ENCODE measurements at places on chromosomes 13 and 19.

DNA sequence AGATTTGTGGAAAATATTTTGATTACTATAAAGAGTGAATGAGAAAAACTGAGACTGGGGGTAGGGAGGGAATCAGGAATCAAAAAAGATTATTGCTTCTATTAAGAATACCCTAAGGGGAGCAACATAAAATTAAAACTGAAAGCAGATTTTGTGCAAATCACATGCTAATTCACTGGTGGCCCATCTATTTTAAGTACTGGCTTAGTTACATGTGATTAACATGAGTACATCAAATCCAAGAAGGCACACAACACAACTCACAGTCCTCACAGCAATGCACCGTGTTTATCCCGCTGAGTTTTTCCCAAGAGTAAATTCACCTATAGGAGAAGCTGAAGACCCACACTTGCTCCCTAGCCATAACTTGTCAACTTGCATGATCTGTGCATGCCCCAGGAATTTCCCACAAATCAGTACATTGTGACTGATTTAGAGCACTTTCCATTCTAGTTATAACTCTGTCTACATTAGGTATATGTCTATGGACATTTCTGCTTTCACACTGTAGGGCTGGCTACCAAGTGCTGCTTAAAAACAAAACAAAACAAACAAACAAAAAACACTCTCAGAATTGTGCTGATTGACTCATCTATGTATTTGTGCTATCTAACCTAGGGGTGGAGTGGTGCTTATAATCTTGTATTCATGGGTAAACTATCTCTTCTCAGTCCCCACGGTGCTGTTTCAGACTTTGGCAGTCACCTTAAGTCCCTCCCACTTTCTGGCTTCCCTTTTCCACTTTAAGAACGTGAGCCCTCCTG lies 24.3 kb downstream of the AMER2 start:
- no peak for DNase-seq

- no peak for DNase-seq
These were observed 41.6 kb downstream of the PAN3 start for GRCh38 chr13:28179974-28180373.

DNA sequence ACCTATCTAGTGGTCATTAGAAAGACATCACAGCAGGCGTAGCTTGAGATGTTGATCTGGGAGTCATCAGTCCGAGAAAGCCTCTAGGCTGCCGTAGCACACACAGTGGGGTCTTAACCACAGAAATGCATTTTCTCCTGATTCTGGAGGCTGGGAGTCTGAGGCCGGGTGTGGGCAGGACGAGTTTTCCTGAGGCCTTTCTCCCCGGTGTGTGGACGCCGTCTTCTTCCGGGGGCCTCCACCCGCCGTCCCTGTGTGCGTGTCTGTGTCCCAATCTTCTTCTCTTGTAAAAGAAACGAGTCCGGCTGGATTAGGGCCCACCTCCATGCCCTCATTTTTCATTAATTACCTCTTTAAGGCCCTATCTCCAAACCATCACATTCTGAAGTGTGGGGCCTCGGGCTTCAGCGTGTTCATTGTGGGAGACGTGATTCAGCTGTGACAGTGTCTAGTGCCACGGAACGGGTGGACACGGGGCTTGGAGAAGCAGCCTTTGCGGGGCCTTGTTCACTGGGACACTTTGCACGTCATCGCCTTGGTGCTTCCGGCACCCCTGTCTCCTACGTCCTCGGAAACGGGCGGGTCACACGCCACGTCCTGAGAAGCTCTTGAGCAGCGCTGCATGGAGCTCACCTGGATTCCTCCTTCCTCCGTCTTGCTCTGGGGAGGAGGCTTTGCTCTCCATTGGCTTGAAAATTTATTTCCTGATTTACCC lies 208.9 kb upstream of the SOX1 start:
- no peak for DNase-seq

GRCh38 chr19:41939861-41940730 lies 11.8 kb upstream of the ERFL start:
- DNase-seq, result peak; percentile 78

GRCh38 chr19:57161985-57162539 lies 5.2 kb downstream of the DUXA start:
- DNase-seq, result no peak

DNA sequence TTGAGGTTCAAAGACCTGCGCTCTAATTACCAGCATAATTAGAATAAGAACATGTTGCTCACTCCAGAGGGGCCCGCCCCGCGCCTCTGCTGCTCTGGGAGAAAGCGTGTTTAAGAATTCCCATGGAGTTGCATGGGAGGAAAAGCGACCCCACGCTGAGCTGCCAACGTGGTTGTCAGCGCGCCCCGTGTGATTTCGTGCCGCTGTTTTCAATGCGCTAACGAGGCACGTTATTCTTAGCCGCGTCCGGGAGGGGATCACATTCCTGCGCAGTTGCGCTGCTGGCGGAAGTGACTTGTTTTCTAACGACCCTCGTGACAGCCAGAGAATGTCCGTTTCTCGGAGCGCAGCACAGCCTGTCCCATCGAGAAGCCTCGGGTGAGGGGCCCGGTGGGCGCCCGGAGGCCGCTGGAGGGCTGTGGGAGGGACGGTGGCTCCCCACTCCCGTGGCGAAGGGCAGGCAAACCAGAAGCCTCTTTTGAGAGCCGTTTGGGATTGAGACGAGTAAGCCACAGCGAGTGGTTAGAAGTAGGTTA lies 173.8 kb upstream of the SOX1 start:
- no peak for DNase-seq

GRCh38 chr19:29945433-29945832 lies 3.4 kb downstream of the URI1 start:
- DNase-seq, result no peak

DNA sequence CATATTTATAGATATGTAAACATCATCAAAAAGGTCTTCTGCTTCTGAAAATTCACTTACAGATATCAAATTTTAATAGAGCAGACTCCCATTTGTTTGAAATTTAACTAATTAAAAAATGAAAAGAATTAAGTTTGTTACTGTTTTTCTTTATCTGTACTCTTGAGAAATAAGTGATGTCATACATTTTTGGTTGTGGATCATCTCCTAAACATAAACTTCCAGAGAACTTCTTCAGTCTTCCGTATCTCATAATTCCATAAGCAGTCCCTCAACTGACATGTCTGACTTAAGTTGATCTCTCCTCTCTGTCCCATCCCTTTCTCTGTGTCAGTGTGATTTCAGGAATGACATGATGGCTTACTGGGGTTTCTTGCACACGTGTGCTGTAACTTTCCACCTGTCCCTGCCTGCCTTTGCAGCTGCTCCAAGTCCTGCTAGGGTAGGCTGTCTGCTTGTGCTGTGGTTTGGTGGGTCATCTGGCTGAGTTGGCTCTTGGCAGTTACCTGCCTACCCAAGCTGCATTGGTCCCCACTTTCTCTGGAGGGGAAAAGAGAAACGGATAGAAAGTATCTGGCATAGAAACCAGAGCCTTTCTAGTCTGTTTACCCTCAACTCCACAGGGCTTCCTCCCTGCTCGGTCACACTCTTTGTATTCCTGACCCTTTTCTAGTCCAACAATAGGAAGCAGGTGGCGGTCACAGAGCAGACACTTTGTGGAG lies 127.1 kb downstream of the GGACT start:
- no peak for DNase-seq

DNA sequence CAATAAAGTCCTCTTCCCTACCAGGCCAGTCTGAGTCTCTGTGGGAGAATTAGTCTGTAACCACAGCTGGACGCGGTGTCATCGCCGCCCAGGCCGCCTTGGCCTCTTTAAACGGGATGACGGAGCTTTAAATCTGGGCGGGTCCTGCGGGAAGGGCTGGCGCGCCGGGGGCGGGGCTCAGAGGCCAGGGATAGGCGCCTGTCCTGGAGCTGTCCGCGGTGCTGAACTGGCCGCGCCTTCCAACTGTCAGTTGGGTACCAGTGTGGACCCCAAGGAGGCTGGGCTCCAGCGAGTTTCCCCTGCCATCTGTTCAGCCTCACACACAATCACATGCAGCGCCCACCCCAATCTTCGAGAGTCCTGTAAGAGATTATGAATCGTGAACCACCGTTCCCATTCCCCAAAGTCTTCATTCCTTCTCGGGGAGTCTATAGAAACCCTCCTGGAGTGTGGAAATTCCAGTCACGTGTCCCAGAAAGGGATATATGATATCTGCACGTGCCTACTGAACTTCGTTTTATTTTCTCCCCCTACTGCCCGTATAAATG lies 11.5 kb downstream of the APLP1 start:
- DNase-seq, result peak; percentile 96

GRCh38 chr19:43759515-43759914 lies 4.8 kb upstream of the SMG9 start:
- DNase-seq, result no peak

DNA sequence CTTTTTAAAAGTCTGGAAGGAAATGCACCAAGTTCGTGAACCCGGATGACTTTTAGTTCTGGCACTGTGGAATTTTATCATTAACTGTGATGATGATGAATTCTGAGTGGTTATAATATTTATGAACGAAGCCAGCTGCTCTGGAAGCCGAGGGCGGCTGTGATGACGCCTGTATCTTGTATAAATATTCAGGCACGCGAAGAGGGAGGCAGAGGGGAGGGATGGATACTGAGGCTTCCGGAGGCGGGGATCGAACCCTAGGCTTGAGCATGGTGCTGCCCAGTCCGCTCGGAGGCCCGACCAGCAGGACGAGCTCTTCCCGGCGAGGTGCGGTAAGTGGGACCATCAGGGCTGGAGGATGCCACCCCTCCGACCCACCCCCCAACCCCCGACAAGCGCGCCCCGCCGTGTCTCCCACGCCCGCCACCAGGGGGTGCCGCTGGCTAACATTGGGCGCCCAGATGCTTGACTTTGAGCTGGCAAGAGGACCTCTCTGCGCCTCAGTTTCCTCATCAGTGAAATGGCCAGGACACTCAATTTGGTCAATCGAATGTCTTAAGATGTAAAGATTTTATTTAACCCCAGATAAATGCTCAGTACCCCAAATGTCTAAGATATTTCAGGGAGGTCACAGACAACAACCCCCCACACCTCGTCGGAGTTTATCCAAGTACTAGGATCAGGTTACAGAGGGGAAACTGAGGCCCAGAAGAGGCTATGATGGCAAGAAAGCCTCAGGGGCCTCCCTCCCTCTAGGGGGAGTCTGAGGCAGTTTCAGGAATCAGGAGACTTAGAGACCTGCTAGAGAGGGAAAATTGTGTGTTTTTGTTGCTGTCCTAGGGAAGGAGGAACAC lies 4.5 kb upstream of the RAB3A start:
- DNase-seq, result peak; percentile 88

- DNase-seq, result no peak
These were observed 18.8 kb downstream of the MTRF1 start for GRCh38 chr13:41244556-41244955.

- DNase-seq, result no peak
These were observed 11.9 kb upstream of the TPM4 start for GRCh38 chr19:16064209-16064889.

DNA sequence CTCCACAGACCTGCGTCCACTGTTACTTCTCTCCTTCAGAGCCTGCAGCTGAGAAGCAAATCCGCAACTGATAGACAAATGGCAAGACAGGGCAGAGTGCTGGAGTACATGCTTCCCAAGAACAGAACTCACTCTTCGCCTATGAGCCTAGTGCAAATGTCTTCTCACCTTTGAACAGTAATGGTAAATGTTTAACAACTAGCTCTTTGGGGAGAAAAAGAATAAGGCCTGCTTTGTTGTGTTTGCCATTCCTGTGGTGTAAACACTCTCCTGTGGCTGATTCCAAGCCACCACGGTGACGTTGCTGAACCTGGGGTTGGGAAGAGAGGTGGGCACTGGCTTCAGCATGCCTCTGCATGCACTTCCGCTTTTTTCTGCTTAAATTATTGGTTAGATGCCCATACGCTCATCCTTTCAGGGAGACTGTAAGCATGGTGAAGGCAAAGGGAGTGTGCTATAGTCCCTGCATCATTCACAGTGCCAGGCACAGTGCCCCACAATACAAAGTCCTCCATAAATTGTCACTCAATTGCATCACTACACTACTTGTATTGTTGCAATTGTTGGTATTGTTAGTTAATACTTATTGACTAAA lies 28.1 kb upstream of the GTF3A start:
- DNase-seq, result no peak

DNA sequence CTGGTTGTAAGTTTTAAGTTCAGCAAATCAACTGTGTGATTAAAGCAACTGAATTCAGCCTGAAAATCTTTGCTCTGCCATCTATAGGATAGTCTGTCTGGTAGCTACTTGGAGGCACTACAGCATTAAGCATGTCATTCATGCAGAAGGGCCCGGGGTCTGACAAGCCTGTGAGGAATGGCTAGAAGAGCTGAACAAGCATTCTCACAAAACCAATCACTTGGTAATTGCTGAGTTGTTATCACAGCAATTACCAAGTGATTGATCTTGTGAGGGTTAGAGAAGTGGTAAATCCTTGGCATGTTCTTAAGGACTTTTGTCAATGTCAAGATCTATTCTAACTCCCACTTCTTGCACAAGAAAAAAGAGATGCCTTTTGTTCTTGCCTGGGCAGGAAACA lies 356.1 kb downstream of the FGF14 start:
- no peak for DNase-seq

- no peak for DNase-seq
These were observed 28.8 kb downstream of the LSM14A start for GRCh38 chr19:34201133-34201532.

- no peak for DNase-seq
These were observed 243.5 kb downstream of the RGCC start for GRCh38 chr13:41700790-41701310.

DNA sequence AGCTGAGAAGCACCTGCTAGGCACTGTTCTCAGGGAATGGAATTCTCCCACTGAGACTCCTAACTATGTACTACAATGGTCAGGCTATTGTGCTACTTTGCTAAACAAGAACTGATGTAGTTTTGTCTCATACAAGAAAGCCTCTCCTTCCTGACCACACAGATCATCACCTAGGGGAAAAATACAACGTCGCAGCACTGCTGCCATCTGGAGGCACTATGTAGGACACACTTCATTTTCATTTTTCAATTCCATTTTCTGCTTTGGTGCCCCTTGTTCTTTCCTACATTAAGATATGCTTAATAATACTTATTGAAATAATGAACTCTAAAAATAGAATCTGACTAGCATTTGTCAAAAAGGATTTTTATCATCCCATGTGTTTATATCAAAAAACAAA lies 21.1 kb downstream of the PROSER1 start:
- DNase-seq, result peak; percentile 74

DNA sequence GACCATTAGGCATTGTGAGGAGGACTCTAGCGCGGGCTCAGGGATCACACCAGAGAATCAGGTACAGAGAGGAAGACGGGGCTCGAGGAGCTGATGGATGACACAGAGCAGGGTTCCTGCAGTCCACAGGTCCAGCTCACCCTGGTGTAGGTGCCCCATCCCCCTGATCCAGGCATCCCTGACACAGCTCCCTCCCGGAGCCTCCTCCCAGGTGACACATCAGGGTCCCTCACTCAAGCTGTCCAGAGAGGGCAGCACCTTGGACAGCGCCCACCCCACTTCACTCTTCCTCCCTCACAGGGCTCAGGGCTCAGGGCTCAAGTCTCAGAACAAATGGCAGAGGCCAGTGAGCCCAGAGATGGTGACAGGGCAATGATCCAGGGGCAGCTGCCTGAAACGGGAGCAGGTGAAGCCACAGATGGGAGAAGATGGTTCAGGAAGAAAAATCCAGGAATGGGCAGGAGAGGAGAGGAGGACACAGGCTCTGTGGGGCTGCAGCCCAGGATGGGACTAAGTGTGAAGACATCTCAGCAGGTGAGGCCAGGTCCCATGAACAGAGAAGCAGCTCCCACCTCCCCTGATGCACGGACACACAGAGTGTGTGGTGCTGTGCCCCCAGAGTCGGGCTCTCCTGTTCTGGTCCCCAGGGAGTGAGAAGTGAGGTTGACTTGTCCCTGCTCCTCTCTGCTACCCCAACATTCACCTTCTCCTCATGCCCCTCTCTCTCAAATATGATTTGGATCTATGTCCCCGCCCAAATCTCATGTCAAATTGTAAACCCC lies 2.8 kb upstream of the CEACAM5 start:
- DNase-seq, result peak; percentile 79

GRCh38 chr13:99749271-99750019 lies 222.1 kb downstream of the ZIC5 start:
- no peak for DNase-seq

Data from activated CD4-positive, alpha-beta T cell treated with anti-CD3 and anti-CD28 coated beads, Interleukin-2, amount 10 ng/mL, durations not matched to agents 24 days and 14 days (primary cell).